HTR-8/SVneo (cell line): ENCODE measurements at places on chromosomes 3 and 15.

DNA sequence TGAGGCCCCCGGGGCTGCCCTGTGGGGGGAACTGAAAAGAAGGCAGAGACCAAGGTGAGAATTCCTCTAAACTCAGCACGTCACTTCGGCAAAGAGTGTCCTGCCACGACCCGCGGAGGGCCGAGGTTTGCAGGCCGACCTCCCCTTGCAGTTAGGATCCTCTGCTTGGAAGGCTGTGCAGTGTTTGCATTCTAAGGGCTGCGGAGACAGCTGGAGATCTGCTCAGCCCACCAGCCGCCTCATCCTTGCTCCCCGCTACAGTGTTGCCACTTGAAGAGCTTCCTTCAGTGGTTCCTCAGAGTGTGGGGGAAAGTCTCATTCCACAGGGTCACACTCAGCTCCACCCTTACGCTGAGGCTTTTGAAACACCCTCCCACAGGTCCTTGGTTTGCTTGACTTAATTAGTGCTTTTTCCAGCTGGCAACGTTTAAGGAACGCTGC lies 10.8 kb downstream of the SLC51A start:
- no peak for DNase-seq

- no peak for DNase-seq
Observed at GRCh38 chr3:159451067-159451466, 537.6 kb upstream of the IL12A start.

GRCh38 chr15:32700501-32701150 lies 17.2 kb upstream of the GREM1 start:
- no peak for DNase-seq

- peak; percentile 50 for DNase-seq
Observed at GRCh38 chr3:50658416-50658815, 16.3 kb upstream of the DOCK3 start.

- no peak for DNase-seq
Observed at GRCh38 chr3:155809181-155809580, 3.1 kb upstream of the C3orf33 start.

- no peak for DNase-seq
Observed at GRCh38 chr3:134654031-134654430, 3.2 kb upstream of the KY start.

- no peak for DNase-seq
Observed at GRCh38 chr3:195195321-195196209, 75.4 kb downstream of the XXYLT1 start.

DNA sequence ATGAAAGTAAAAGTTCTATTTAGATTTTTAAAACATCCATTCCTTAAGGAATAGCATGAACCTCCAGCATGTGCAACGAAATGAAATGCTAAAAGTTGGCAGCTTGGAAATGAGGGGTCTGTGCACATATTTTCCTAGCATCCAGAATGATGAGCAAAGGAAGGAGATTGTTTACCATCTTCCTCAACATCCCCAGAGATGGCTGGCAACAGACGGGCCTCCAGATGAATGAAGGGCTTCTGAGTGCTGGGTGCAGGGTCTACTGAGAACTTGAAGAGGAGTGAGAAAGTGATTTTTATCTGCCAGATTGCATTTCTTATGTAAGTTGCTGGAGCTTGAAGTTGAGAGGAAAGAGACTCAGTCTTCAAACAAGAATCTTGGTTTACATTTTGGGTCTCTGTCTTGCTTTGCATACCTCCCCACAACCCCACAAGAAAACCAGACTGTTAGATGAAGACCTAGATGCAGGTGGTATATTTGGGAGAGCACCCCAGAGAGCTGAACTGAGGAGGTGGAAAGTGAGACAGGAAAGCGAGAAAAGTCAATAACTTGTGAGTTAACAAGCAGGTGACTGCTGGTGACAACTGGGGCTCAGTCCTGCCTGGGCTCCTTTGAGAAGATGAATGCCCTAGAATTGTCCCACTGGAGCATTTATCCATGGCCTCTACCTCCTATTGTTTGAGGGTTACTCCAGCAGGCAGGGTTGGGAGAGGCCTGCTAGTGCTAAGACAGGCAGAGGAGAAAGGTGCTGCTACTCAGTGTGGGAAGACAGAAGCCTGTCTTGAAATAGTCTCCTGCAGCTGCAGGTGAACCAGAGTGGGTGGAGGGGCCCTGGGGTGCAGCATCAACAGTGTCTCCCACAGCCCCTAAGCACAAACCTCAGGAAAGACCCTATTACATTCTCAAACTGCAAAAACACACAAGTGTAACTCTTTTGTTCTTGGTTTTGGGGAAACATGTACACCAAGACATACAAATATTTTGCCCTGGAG lies 10.5 kb upstream of the CCK start:
- DNase-seq, result no peak

GRCh38 chr3:20111836-20112235 lies 71.6 kb downstream of the KAT2B start:
- no peak for DNase-seq

- DNase-seq, result no peak
Observed at GRCh38 chr15:25679964-25680685, 183.0 kb downstream of the ATP10A start.

DNA sequence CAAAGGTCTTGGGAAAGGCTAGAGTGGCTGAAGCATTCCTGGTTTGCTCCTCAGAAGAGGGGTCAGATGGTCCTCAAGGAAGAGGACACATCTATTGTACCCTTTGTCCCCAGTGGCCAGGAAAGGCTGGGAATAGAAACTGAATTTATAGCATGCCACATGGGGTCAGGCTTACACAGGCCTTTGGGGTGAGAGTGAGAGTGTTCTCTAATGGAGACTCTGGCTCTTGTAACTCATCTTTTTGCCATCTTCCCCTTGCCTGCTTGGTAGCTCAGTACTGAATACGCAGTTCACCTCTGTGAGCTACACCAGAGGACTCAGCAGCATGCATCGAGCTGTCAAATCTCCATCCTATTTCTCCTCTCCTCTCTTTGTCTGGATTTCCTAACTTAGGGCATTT lies 87.5 kb downstream of the ATP2B2 start:
- DNase-seq, result peak; percentile 24

DNA sequence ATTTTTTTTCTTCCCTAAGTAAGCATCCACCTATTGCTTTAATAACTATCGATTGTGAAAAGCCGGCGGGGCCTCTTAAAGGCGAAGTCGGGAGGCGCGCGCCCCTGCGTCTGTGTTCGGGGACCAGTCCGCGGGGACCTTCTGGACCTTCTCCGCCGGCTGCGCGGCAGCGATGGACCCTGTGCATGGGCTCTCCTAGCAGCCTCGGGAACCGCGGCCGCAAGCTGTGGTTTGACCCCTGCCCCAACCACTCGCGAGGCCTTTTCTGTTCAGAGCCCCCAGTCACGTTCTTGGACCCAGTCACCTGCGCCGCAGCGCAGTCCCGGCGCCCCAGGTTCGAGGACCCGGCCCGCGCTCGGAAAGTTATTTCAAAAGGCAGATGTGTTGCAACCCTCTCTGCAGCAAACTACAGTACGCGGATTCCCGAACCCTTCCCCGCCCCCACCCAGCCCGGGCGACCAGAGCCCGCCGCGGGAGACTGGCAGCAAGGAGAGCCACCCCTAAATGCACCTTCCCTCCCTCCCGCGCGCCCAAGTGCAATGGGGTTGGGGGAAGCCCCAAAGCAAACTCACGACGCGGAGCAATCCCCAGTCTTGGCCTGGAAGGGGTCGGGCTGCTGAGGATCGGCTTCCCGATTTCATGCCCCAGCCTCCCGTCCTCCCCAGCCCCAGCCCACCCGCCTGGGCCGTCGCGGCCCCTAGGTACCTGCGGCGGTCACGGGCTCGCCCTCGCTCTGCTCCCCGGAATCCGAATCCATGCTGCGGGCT lies 684 bp downstream of the TNFAIP8L3 start:
- DNase-seq, result peak; percentile 10

DNA sequence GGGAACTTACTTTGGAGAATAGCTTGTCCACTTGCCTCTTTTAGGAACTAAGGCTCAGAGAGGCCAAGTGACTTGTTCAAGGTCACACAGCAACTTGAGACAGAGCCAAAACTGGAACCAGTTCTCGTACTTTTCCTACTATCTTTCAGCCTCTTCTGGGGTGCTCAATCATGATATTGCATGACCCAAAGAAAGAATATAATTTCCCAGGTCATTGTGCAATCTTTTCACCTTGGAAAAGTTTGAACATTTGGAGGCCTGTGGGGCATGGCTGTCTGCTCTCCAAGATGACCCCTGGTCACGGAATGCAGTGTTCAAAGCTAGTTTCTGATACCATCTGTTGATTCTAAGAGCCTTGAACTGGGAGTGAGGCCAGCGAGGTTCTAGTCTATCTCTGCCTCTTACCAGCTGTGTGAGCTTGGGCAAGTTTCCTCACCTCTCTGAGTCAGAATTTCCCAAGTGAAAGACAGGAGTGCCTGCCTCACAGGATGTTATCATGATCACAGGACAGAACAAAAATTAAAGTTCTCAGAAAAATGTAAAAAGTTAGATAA lies 89.7 kb downstream of the BDH1 start:
- no peak for DNase-seq

DNA sequence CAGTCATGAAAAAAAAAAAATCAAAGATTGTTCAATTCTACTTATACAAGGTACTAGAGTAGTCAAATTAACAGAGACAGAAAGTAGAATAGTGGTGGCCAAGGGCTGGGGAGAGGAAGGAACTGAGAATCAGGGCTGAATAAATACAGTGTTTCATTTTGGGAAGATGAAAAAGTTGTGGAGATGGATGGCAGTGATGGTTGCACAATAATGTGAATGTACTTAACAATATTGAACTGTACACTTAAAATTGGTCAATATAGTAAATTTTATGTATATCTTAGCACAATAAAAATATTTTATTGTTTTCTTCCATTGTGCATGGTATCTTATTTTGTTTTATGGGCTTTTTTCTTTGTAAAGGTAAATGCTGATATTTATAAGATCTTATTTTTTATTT lies 262.2 kb upstream of the AGTR1 start:
- DNase-seq, result no peak

- DNase-seq, result no peak
Observed at GRCh38 chr3:2770451-2770850, 339.7 kb downstream of the IL5RA start.

DNA sequence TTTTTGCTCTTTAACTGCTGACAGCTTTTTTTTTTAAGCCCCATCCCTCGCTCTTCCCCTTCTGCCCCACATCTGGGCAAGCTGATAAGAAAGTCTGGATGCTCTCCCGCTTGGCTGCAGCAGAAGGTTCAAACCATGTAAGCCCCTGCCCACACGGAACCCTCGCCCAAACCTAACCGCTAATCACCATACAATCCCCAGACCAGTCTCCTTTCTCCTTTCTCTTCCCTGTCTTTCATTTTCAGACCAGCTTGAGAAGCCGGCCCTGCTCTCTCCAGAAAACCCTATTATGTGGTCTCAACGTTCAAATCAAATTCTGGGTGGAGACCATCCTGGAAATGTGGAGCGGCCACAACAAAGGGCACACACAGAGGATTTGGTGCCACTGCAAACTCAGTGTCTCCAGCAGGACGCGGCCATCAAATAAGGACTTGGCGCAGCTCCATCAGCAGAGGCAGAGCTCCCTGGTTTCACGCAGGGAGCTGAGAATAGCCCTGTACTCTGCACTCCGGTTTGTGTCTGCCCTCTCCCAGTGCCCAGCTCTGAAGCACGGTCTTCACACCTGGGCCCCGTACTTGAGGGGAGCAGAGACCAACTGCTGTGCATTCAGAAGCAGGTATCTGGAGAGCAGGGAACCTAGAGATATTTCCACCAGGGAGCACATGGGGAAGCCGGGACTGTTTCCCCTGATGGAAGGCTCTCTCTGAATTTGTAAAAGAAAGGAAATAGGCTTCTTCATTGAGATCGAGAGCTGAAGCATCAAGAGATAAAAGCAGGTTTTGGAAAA lies 92.6 kb downstream of the XXYLT1 start:
- DNase-seq, result no peak

GRCh38 chr3:142117056-142117851 lies 32.1 kb downstream of the TFDP2 start:
- DNase-seq, result no peak

DNA sequence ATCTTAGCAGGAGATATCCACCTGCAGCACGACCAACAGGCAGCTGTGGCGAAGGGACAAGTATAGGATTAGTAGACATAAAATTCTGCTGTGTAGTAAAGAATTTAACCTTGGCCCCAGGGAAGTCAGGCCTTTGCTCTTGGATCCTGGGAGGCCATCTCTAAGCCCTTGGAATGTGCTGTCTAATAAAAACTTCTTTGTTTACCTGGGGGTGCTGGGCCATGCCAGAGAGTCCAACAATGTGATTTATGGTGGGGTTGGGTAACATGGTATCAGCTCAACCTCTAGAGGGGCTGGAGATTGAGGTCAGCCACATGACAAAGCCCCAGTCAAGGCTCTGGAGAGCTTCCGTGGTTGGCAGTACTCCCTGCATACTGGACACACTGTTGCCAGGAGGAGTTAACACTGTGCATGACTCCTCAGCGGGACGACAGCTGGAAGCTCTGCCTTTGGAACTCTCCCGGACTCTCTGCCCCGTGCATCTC lies 52.4 kb downstream of the HEG1 start:
- DNase-seq, result peak; percentile 72

DNA sequence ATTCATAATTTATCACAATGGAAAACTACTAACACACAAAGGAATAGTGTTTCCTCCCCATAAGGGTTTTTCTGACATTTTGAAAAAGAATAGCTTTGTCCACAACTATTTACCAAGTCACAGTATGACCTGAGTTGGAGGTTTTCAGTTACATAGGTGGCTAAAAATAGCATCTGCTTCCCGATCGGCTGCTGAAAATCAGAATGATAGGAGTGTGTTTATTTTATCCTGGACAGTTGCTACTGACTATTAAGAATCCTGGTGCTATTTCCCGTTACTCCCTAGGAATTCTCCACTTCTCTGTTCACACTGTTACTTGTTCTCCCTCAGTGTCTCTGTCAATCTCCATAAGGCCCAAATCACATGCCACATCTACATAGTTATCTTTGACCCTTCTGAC lies 353.9 kb upstream of the RARB start:
- DNase-seq, result no peak

GRCh38 chr3:17639765-17640164 lies 102.7 kb downstream of the TBC1D5 start:
- DNase-seq, result peak; percentile 44

DNA sequence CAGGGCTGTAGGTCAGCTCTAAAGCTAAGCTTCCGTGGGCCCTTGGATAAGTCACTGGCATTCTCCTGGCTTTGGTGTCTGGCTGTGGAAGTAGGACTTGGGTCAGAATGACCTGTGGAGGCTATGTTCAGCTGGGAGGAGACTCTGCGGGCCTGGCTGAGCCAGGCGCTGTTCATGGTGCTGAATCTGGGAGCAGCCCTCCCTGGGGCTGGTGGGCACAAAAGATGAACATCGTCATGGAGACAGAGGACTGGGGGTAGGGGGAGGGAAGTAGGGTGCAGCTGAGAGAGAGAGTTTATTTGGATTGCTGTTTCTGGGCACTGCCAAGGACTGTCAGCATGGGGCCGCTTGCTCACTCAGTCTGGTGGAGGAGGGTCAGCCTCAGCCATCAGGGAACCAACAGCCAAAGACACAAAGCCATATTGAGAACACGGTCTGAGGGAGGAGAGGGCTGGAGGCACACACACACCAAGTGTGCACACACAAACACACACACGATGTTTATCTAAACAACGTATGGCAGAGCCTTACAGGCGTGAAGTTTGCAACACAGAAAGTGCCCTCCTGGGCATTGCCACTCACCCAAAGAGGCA lies 120.7 kb upstream of the LINGO1 start:
- DNase-seq, result peak; percentile 56

- no peak for DNase-seq
Observed at GRCh38 chr3:29627136-29628117, 346.6 kb downstream of the RBMS3 start.
